ENCODE measurements at places on chromosomes 11 and 22.
A peak's percentile ranks its signal among the peaks of the same experiment; 100 is the strongest.

GRCh38 chr11:17735818-17736578 lies 1.4 kb downstream of the KCNC1 start:
- DNase-seq, result no peak

GRCh38 chr11:131246663-131247062 lies 123.8 kb upstream of the NTM start:
- no peak for DNase-seq

GRCh38 chr22:45284705-45285262 lies at the start of gene UPK3A:
UPK3A (plus strand) TSS chr22:45284949; CDS start chr22:45285014, 65 bp downstream.
- DNase-seq, result peak; percentile 15

- DNase-seq, result no peak
Measured at GRCh38 chr22:17234144-17234623, 14.9 kb upstream of the ADA2 start.

GRCh38 chr11:64186492-64187165 lies 658 bp downstream of the STIP1 start:
- DNase-seq, result no peak

DNA sequence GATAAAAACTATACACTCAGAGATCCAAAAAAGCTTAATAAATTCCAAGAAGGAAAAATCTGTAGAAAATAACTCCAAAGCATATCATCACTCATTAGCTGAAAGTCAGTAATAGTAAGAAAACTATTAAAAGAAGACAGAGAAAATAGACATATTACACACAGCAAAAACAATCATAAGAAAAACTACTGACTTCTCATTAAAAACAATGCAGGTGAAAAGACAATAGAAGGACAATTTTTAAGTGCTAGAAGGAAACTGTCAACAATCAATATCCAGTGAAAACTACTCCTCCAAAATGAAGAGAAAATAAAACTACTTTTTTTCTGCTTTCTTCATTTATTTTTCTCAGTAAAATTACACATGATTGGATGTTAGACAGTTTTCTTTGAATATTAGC lies 56.5 kb downstream of the BLID start:
- DNase-seq, result no peak

- no peak for DNase-seq
Measured at GRCh38 chr22:46734830-46735453, 3.1 kb downstream of the CERK start.

DNA sequence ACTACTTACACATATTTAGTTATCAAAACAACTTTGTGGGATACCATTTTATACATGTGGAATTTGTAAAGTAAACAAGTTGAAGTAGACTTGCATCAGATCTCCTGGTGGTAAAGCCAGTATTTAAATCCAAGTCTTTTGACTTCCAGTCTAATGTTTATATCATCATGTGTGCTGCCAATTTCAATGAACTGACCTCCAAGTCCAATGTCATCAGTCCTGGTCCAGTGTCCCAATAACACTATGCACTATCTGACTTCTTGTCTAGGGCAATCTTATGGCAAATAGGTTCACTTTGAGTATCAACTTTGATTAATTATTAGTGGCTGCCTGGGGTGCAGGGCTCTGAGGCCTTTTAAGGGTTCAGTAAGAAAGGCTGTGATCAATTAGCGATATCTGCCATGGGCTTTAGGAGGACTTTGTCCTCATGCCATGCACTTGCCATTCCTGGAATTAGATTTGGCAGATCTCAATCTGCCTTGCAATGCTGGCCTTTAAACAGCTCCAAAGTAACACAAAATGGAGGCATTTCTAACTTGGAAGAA lies 9.6 kb upstream of the PTS start:
- no peak for DNase-seq

- DNase-seq, result no peak
Measured at GRCh38 chr11:80724366-80724765, 1283.5 kb upstream of the TENM4 start.

GRCh38 chr22:48923165-48923865 lies 904.4 kb downstream of the BRD1 start:
- DNase-seq, result peak; percentile 62

DNA sequence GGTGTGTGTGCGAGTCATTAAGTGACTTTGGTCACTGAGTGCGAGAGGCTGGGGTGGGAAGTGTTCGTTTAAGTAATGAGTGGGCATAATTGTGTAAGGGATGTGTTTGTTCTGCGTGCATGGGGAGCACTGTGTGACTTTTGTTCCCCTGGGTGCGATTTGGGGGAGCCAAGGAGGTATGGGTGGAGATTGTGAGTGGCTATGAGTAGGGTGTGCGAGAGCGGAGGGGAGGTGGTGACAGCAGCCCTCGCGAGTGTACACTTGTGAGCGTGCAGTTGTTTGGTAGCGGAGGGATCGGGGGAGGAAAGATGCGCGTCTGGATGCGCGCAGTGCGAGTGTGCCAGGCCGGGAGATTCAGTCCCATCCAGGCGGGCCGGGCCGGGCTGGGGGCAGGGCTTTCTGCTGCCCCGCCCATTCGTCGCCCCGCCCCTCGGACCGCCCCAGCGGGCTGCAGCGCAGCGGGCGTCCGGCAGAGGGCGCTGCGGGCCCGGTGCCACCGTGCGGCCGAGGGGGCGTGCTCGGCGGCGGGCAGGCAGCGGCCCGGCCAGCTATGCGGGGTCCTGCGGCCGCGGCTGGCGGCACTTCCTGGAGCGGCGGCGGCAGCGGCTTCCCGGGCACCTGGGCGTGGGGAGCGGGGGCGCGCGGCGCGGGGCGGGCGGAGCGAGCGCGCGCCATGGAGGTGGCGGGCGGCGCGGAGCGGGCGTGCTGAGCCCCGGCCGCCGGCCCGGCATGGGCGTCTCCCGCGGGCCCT lies at the start of gene DGKZ:
DGKZ (plus strand) TSS at position 578 of the 751 bp plus-strand sequence. CDS start 197 bp downstream, outside the sequence.
- DNase-seq, result peak; percentile 79

GRCh38 chr11:72700146-72700545 lies 25.9 kb upstream of the PDE2A start:
- no peak for DNase-seq

DNA sequence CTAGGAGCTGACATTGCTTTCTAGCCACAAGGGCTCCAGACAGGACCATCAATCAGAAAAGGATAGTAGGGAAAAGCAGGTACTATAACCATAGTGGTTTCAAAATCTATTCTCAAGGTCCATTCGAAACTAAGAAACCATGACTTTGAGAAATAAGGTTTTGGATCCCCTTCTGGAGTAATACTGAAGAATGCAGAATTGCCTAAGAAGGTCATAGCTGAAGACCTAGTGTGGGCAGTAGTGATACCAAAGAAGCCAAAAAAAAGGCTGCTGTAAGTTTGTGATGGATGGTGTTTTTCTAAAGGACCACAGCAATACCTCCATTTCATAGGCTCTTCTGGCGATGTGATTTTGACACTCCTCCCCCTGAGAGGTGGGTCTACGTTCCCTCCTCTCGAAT lies 163.1 kb downstream of the MAML2 start:
- no peak for DNase-seq

GRCh38 chr22:47126344-47126811 lies 363.9 kb downstream of the TBC1D22A start:
- no peak for DNase-seq

DNA sequence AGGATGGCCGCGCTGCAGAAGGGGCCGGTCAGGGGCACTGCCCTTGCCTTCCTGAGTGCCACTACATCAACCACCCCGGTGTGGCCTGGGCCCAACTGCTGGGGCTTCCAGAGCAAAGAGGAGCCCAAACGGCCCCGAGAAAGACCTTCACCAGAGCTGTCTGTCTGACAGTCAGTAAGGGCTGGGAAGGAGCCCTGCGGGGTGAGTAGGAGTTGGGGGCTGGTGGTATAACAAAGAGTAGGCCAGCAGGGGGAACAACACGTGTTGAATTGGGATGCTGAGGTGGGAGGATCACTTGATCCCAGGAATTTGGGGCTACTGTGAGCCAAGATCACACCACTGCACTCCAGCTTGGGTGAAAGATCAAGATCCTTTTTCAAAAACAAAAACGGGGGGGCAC lies 3.9 kb downstream of the GSTT4 start:
- DNase-seq, result no peak

- no peak for DNase-seq
Measured at GRCh38 chr11:86798988-86799387, 1.4 kb upstream of the PRSS23 start.

DNA sequence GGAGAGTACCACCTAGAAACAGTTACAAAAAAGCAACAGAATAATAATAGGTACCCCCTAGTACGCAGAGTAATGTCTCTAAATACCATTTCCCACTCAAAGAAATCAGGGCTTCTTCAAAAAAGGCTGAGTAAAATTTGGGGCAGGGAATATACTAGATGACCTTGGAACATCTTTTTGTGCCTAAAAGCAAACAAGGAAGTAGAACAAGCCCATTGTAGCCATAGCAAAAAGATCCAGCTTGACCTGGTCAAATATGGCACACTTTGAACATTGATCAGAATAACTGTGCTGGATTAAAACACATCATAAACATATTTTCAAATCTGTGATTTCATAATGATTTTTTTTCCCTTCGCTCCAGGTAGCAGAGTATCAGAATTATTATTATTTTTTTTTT lies 91.5 kb downstream of the YAP1 start:
- no peak for DNase-seq

- DNase-seq, result no peak
Measured at GRCh38 chr11:123653827-123654565, 428 bp downstream of the SCN3B start.

GRCh38 chr22:39656495-39657490 lies 86.2 kb downstream of the CACNA1I start:
- no peak for DNase-seq

DNA sequence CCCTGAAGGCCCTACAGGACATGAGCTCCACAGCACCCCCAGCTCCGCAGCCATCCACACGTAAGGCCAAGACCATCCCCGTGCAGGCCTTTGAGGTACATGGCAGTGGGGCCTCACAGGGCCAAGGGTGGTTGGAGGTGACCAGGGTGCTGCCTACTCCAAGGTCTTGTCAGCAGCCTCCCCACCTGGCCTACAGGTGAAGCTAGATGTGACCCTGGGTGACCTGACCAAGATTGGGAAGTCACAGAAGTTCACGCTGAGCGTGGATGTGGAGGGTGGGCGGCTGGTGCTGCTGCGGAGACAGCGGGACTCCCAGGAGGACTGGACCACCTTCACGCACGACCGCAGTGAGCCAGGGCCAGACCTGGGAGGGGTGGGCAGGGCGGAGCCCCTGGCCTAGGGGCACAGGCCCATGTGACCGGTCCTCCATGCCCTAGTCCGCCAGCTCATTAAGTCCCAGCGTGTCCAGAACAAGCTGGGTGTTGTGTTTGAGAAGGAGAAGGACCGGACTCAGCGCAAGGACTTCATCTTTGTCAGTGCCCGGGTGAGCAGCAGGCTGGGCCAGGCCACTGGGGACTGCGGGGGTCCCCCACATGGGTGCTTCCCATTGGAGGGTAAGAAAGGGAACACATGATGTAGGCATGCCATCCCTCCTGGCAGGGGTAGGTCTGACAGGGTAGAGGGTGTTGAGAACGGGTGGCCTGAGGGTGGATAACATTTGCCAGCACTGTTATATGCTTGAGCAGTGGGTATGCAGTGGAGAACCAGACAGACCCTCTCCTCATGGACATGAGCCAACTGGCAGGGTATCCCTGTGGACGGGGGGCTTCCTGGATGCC lies 5.6 kb downstream of the INPPL1 start:
- DNase-seq, result no peak

DNA sequence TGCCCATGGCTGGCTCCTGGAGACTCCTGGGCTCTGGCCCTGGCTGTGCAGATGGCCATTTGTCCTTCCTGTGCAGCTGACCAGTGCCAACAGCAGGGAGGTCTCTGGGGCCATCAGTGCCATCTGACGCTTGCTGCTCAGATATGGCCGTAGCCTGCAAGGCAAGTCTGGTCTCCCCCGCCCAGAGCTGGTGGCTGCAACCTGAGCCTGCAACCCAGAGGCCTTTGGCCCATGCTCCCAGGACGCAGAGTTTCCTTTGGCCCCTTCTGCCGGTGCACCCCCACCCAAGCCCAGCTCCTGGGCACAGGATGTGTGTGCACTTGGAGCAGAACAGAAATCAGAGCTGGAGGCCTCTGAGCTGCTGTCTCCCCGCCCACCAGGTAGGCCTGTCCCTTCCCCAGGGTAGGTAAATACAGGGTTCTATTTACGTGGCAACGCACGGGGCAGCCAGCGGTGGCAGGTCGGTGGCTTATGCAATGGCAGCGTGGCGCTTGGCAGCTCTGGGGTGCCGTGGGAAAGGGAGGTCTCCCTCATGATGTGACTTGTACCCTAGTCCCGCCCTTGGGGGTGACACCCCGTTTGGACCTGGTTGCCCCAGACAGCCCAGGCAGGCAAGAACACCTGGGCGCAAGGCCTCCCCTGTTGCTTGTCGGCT lies 21.0 kb upstream of the MYEOV start:
- no peak for DNase-seq

GRCh38 chr11:121889931-121890330 lies 226.1 kb downstream of the BLID start:
- DNase-seq, result no peak

- no peak for DNase-seq
Measured at GRCh38 chr11:25163421-25163820, 666.6 kb downstream of the LUZP2 start.

- DNase-seq, result no peak
Measured at GRCh38 chr11:23041001-23041503, 180.8 kb upstream of the CCDC179 start.

GRCh38 chr11:66150140-66150539 lies 80.1 kb downstream of the PACS1 start:
- DNase-seq, result no peak

DNA sequence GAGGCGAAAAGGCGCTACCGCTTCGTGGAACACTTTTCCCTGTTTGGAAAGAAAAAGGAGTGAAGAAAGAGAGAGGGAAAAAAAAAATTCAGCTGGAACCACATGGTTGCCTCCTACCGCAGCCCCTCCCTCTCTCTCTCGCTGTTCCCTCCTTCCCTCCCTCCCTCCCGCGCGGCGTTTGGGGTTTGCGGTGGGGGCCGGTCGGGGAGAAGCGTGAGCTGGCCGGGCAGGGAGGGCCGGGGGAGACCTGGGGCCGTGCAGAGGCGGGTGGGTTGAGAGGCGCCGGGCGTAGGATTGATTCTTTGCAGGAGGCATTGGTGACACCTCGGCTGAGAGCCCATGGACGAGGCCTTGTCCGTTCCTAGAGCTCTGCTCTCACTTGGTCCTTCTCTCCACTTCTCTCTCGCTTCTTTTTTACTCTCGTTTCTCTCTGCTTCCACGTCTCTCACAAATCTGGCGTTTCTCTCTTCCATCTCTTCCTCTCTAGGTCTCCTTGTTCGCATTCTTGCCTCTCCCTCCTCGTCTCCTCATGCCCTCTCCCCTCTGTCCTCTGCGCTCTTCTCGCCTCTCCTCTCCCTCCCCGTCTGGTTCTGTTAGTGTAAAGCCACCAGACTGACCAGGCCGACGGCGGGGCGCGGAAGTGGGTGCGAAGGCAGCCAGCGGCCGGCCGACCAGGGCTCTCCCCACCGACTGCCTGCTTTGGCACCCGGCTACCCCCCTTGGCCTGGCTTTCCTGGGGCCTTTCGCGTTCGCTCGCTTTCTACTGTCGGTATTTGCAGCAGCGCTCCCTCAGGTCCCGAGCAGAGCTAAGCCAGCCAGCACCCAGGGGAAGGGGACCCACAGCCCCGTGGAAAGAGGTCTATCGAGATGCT lies at the start of gene CLMP:
CLMP (minus strand) TSS at position 61 of the 872 bp plus-strand sequence. CDS start 308 bp downstream, outside the sequence.
- DNase-seq, result no peak

Data from SHP77 treated with DMSO at 0.1 percent for 48 hours (cell line).